ENCODE measurements at places on chromosomes 3 and 15.

- no peak for DNase-seq
Observed at GRCh38 chr3:61645148-61645547, 83.8 kb downstream of the PTPRG start.

DNA sequence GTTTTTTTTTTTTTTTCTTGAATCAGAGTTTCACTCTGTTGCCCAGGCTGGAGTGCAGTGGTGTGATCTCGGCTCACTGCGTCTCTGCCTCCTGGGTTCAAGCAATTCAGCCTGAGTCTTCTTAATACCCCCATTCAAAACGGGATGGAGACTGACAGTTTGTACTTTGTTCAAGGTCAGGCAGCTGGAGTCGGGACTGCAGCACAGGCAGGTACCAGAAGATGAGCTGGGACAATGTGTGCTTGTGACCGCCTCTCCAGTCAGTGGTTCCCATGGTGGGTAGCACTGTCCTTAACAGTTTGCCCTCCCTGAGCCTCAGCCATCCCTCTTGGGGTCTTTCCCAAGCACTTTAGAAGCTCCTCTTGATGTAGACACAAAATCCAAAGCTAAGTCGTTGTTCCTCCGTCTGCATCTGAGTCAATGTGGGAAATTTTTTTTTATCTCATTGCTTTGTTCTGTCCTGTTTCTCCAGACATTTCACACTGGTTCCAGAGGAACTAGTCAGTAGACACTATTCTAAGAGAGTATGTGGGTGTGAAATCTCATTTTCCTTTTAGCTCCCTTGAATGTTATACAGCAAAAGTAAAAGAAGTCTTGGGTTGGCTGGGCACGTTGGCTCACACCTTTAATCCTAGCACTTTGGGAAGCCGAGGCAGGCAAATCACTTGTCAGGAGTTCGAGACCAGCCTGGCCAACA lies 5.3 kb upstream of the TTLL13 start:
- DNase-seq, result no peak

- peak; percentile 82 for DNase-seq
Observed at GRCh38 chr3:16884084-16884747, 539 bp upstream of the PLCL2 start.

DNA sequence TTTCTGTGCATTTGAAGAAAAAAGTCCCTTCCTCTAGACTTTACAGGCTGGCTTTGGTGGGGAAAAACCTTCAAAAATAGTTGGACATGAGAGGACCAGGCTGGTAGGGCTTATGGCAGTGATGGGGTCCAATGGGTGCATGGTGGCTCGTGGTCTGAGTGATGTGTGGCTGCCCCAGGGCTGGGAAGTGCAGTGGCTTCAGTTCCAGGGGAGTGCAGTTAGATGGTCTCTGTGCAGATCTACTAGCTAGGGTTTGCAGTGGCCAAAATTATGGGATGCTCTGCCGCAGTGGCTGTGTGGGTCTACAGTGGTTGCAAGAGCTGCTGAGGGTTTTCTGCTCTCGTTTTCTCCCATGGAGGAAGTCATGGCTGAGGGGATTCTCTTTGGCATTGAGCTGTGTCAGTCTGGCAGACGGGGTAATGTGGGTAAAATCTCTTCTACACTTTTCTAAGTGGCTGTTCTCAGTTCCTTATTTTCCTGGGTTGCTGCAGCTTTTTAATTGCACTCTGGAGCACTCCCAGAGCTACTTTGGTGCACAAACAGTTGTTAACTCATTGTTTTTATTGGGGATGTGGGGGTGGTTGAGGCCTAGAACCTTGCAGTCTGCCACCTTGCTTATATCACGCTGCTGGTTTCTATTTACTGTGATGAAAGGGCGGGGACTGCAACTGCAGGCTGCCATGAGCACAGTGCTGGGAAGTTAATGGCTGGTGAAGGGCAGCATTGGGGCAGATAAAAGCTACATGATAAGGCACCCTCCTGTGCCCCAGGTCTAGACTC lies 1324.6 kb downstream of the NSUN3 start:
- no peak for DNase-seq

DNA sequence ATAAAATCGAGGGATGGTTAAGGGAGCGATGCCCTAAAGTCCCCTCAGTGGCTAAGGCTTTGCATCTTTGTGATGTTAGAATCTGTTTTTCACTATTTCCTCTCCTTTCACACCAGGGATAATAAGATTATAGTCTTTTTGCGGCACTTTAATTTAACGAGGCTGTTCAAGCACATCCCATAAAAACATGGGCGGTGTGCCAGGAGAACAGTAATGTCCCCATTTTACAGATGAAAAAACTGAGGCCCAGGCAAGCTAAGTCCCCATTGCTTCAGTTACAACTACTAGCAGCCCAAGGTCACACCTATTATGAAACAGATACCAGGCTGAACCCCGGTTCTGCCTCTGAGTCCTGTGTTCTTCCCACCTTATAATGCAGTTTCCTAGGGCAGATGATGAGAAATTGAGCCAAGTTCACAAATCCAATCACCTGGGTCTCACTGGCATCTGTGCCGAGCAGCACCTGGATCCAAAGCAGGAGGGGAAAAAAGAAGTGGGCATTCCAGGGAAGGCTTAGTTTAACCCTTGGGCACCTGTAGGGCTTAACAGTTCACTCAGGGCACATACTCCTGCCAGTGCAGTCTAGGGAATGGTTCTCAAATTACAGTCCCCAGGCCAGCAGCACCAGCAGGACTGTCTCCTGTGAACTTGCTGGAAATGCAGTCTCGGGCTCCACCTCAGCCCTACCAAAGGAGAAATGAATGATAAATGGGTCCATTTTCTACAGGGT lies 169.3 kb downstream of the RAB11A start:
- DNase-seq, result no peak
